ENCODE measurements at places on chromosomes 2 and 18. TPM values are rescaled to one million over a fixed set of nuclear protein-coding genes. Genes with fewer than 3 reads are reported as not detected.

GRCh38 chr2:175576875-175577274, 395.4 kb upstream of the ATP5MC3 start:
- DNase-seq, result no peak
- no peak overlapping the region for H3K4me3 ChIP-seq
- peaks cover 22% of the 10 kb centered on the region for H3K4me1 ChIP-seq

GRCh38 chr18:53747210-53747609, 477.3 kb downstream of the MBD2 start:
- no peak overlapping the region for H3K4me3 ChIP-seq
- peaks cover 24% of the 10 kb centered on the region for H3K4me1 ChIP-seq

DNA sequence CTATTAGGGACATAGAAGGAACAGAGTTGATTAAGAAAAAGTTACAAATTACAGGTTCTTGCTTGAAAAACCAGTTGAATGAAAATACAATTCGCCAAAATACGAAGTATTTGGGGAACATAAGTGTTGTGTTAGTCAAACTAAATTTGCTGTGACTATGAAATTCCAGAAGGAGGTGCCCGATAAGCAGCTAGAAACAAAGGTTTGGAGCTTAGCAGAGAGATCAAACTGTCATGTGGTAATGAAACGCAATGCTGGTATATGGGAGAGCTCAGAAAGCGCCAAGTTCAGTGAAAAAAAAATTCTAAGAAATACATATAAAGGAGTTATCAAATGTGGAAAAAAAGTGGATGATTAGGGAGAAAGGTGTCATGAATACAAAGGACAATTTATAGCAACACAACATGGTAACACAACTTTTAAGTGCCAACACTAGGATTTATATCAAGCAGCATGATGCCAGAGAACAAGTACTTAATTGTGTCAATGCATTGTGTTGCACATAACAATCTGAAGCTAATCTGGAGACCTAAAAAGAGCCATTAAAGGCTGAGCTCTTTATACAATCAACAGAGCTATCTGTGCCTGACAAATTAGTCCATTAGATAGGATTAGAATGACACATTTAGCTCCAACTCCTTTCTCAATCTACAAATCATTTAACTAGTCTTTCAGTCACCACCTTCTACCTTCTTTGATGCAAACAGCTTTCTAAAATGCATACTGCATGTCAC, 31.2 kb downstream of the SMAD2 start:
- H3K4me1 ChIP-seq, result peaks cover 94% of the 10 kb centered on the region
- H3K27ac ChIP-seq, result peak overlapping the region; percentile 77
- H3K4me3 ChIP-seq, result peak overlapping the region; percentile 38
- peaks cover 11% of the 10 kb centered on the region for H3K36me3 ChIP-seq
- no peak for DNase-seq

DNA sequence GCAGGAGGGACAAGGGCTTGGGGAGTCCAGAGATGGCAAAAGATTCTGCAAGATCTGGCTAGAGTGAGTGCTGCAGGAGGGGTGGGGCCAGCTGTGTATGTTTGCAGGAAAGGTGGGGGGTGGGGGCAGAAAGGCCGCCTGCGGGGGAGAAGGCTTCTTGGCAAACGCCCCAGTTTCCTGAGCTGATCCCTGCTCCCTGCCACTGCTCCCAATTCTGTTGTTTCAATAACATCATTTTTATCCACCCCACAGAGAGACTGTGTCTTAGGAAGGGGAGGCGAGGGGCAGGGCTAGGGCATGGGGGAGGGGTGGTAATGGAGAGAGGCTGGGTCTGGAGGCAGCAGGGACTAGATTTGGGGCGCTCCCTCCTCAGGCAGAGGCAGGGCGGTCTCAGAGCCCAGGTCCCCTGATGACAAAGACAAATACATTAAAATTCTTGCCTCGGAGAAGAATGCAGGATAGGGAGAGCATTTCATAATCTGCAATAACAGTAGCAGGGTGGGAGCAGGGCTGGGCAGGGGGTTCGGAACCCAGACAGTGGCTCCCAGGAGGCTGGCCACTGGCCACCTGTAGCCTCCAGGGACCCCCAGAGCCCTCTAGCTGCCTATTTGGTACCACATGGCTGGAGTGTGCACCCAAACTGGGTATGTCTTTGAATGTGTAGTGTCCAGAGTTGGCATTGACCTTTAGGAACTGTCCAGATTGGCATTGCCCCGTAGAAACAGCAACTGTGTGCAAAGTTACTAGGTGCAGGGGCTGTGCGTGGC, 2.1 kb upstream of the WNT6 start:
- no peaks in the 10 kb centered on the region for H3K36me3 ChIP-seq
- no peak overlapping the region for H3K27ac ChIP-seq
- H3K27me3 ChIP-seq, result peaks cover 97% of the 10 kb centered on the region
- no peak for DNase-seq
- H3K4me3 ChIP-seq, result no peak overlapping the region

DNA sequence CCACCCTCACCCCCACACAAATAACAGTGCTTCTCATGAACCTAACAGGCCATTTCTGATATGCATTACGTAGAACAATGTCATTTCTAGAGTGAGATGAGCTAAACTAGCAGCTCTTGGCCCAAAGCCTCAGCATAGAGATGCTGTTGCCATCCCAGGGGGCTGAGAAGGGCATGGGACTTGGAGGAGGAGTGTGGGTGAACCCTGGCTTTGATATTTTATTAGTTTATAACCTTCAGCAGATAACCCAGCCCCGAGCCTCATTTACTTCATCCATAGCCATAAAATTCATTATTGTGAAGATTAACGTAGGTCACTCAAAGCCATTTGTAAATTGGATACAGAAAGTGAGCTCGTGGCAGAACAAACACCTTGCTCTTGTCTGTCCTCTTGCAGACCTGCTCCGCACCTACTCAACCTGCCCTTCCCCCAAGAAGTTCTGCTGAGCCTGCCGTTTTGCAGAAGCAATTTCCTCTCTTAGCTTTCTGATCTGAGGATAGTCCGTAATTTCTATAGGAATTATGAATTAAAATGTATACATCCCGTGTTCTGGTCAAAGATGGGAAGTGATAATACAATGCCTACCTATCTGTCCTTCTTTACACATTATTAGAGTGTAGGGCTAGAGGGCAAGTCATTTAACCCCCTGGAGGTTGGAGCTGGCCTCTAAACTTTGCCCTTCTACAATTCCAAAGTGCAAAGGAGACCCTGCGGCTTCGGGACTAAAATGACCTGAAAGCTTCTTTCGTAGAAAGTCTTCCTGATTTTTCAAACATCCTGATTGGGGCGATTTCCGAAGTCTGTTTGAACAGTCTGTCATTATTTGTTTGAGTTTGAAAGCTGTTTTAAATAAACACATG, 187.4 kb downstream of the BCL2 start:
- no peaks in the 10 kb centered on the region for H3K36me3 ChIP-seq
- H3K4me3 ChIP-seq, result no peak overlapping the region
- no peaks in the 10 kb centered on the region for H3K27me3 ChIP-seq
- H3K27ac ChIP-seq, result no peak overlapping the region

- H3K27me3 ChIP-seq, result no peaks in the 10 kb centered on the region
- H3K4me3 ChIP-seq, result peak overlapping the region; percentile 31
- no peak for DNase-seq
- peaks cover 29% of the 10 kb centered on the region for H3K4me1 ChIP-seq
- peaks cover 14% of the 10 kb centered on the region for H3K36me3 ChIP-seq
Observed at GRCh38 chr2:86202336-86202692, 3.1 kb downstream of the MRPL35 start.

Gene RNF144A
- 12.8 TPM for total RNA-seq

- no peak overlapping the region for H3K4me3 ChIP-seq
- H3K36me3 ChIP-seq, result peaks cover 8% of the 10 kb centered on the region
- H3K27ac ChIP-seq, result no peak overlapping the region
- peaks cover 12% of the 10 kb centered on the region for H3K4me1 ChIP-seq
- no peak for DNase-seq
Observed at GRCh38 chr18:12944709-12945108, 3.1 kb upstream of the SEH1L start.

DNA sequence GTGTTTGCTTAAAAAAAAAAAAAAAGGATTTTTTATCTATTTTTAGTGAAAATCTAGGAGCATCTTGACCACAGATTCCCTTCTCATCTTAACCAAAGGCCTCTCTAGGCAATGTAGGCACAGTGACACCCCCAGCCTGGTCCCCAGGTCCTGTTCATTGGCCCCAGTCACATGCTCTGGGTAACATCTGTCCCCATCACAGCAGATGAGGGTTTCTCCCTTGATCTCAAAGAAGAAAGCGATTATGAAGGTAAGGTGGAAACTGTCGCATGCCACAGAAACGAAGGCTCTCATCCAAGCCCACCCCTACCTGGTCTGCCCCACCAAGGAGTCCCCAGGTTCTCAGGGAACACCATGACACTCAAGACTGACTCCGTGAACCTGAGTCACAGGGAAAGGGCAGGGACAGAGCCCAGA, 4.7 kb downstream of the HS6ST1 start:
- H3K4me3 ChIP-seq, result no peak overlapping the region
- no peaks in the 10 kb centered on the region for H3K27me3 ChIP-seq
- peaks cover 44% of the 10 kb centered on the region for H3K4me1 ChIP-seq
- DNase-seq, result no peak

- no peak for DNase-seq
- H3K36me3 ChIP-seq, result no peaks in the 10 kb centered on the region
Observed at GRCh38 chr2:112728029-112728362, 7.2 kb downstream of the NT5DC4 start.

DNA sequence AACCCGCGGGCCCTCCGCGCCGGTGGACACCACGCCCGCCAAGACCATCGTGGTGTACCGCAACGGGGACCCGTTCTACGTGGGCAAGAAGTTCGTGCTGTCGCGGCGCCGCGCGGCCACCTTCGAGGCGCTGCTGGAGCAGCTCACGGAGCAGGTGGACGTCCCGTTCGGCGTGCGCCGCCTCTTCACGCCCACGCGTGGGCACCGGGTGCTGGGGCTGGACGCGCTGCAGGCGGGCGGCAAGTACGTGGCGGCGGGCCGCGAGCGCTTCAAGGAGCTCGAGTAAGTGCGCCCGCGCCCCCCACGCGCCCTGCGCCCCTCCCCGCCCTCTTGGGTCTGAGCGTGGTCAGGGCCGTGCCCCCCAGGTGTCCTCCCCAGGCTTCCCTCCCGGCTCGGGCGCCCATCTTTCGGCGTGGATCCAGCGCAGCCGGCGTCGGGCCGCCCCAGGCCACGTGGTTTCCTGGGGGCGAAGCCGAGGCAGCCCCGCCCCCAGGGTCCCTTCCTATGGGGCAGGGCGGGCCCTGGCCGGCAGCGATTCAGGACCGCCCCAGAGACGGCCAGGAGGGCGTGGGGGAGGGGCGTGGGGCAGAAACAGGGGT, 481 bp downstream of the DCDC2C start:
- H3K27ac ChIP-seq, result no peak overlapping the region
- H3K36me3 ChIP-seq, result peaks cover 53% of the 10 kb centered on the region
- peaks cover 25% of the 10 kb centered on the region for H3K27me3 ChIP-seq

- no peak overlapping the region for H3K27ac ChIP-seq
- H3K4me1 ChIP-seq, result peaks cover 10% of the 10 kb centered on the region
- no peak for DNase-seq
- no peaks in the 10 kb centered on the region for H3K36me3 ChIP-seq
- H3K27me3 ChIP-seq, result no peaks in the 10 kb centered on the region
Observed at GRCh38 chr18:24539866-24540617, 79.6 kb downstream of the HRH4 start.

Gene FAM228B
- total RNA-seq, result 7.4 TPM

- DNase-seq, result no peak
- H3K27ac ChIP-seq, result no peak overlapping the region
- H3K27me3 ChIP-seq, result peaks cover 21% of the 10 kb centered on the region
- H3K4me3 ChIP-seq, result no peak overlapping the region
Observed at GRCh38 chr2:38438883-38439612, 62.0 kb upstream of the ATL2 start.

DNA sequence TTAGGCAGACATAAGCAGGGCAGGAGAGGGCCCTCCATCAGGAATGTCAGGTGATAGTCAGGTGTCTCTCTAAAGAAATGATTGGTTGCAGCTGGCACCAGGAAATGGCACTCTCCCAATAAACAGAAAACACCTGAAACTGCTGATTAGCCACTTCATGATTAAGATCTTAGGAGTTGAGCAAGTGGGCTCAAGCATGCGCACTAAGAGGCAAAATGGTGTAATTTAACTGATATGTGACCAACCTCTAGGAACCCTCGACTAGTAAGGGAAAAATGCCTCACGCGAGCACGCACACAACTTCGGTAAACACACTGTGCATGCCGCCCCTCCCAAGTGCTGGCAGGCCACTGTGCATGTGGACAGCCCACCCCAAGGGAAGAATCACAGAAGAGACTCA, 23.8 kb upstream of the SLC35G4 start:
- peaks cover 5% of the 10 kb centered on the region for H3K4me1 ChIP-seq
- no peak overlapping the region for H3K27ac ChIP-seq
- no peaks in the 10 kb centered on the region for H3K27me3 ChIP-seq
- no peak overlapping the region for H3K4me3 ChIP-seq
- H3K36me3 ChIP-seq, result peaks cover 5% of the 10 kb centered on the region

Gene TMEM169
- total RNA-seq, result 1.8 TPM

GRCh38 chr2:69177063-69177771, 164.2 kb downstream of the ANTXR1 start:
- no peaks in the 10 kb centered on the region for H3K27me3 ChIP-seq
- H3K27ac ChIP-seq, result peak overlapping the region; percentile 100
- peaks cover 24% of the 10 kb centered on the region for H3K4me1 ChIP-seq
- H3K4me3 ChIP-seq, result peak overlapping the region; percentile 64
- H3K36me3 ChIP-seq, result peaks cover 3% of the 10 kb centered on the region

DNA sequence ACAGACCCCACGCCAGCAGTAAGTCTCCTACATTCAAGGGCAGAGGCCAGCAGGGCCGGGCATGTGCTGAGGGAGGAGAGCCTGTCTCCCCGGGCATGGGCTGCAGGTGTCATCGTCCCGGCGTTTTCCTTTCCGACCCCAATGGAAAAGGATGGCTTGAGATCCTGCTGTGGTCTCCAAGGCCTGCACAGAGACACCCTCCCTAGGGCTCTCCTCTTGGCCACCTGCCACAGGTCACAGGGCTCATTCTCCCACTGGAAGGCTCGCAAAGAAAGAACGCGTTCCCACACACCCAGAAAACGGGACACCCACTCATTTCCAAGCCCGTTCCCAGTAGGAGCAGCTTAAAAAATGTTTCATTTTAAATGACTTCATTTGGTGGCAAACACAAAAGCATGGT, 41.0 kb downstream of the DIPK1C start:
- no peak overlapping the region for H3K4me3 ChIP-seq
- no peaks in the 10 kb centered on the region for H3K36me3 ChIP-seq
- H3K4me1 ChIP-seq, result peaks cover 19% of the 10 kb centered on the region
- no peak for DNase-seq
- H3K27ac ChIP-seq, result no peak overlapping the region

GRCh38 chr2:121994238-121995206, 239.1 kb downstream of the TSN start:
- H3K4me1 ChIP-seq, result peaks cover 22% of the 10 kb centered on the region
- DNase-seq, result no peak
- no peaks in the 10 kb centered on the region for H3K36me3 ChIP-seq
- no peak overlapping the region for H3K27ac ChIP-seq

GRCh38 chr18:55475467-55475866, 112.5 kb downstream of the TCF4 start:
- peaks cover 72% of the 10 kb centered on the region for H3K4me1 ChIP-seq
- no peaks in the 10 kb centered on the region for H3K36me3 ChIP-seq
- no peaks in the 10 kb centered on the region for H3K27me3 ChIP-seq
- H3K4me3 ChIP-seq, result no peak overlapping the region
- DNase-seq, result no peak

- peaks cover 3% of the 10 kb centered on the region for H3K36me3 ChIP-seq
- no peaks in the 10 kb centered on the region for H3K4me1 ChIP-seq
- DNase-seq, result no peak
- H3K4me3 ChIP-seq, result no peak overlapping the region
- no peaks in the 10 kb centered on the region for H3K27me3 ChIP-seq
- H3K27ac ChIP-seq, result no peak overlapping the region
Observed at GRCh38 chr2:54770676-54771075, 47.2 kb downstream of the EML6 start.

Data from WTC11 (cell line).